ENCODE measurements at places on chromosomes 3 and 15.

- DNase-seq = no peak
These were observed 9.8 kb downstream of the CSPG5 start for GRCh38 chr3:47568901-47569300.

- DNase-seq = peak; percentile 50
These were observed 544.4 kb downstream of the ZPLD1 start for GRCh38 chr3:102979191-102979590.

DNA sequence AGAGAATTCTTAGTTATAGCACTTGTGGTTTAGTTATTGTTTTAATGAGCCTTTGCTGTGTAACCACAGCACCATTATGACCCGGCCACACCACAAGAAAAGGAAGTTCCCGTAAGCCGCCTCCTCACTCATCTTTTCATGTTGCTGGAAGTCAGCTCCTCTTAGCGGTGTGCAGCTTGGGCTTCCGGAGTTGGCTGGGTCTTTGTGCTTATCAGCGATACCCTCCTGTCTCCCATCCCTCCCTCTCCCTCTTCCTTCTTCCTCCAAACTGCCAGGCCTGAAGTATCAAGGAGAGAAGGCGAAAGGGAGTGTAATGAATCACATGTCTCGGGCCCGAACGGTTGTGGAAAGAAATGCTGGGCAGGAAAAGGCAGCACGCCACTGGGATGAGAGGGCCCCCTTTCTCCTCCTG lies 353.5 kb downstream of the MCTP2 start:
- DNase-seq = peak; percentile 3

DNA sequence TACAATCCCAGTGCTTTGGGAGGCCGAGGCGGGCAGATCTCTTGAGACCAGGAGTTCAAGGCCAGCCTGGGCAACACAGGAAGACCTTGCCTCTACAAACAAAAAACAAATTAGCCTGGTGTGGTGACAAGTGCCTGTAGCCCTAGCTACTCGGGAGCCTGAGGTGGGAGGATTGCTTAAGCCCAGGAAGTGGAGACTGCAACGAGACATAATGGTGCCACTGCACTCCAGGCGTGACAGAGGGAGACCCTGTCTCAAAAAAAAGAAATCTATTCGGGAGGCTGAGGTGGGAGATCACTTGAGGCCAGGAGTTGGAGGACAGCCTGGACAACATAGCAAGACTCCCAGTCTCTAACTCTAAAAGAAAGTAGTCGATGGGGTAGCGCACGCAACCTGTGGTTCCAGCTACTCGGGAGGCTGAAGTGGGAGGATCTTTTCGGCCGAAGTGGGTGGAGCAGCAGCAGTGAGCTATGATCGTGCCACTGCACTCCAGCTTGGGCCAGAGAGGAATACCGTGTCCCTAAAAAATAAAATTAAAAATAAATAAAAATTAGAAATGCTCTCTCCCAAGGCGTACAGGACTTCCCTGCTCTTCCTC lies 775 bp downstream of the C3orf33 start:
- DNase-seq = peak; percentile 12

- no peak for DNase-seq
These were observed 279.3 kb upstream of the LRRFIP2 start for GRCh38 chr3:37453393-37454389.

DNA sequence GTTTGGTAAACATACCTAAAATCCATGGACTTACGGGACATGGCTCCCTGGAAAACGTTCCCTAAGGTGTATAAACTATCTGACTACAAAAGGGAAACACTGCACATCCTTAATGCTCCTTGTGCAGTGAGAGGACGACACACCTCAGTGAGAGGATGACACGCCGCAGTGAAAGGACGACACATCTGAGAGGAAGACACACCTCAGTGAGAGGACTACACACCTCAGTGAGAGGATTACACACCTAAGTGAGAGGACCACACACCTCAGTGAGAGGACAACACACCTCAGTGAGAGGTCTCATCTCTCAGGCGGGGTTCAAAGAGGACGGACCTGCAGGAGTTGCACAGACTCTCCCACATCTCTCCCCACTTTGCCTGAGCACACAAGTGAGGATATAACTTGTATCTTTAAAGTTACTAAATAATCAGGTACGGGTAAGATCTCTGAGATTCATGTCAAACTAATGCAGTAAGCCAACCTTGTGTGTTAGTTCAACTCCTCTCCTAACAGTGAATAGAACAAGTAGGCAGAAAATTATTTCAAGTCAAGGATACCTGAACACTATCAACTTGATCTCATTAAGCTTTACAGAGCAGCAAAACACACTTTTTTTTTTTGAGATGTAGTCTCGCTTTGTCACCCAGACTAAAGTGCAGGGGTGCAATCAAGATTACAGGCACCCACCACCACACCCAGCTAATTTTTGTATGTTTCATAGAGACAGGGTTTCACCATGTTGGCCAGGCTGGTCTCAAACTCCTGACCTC lies 32.1 kb downstream of the HERC2 start:
- DNase-seq = no peak

- no peak for DNase-seq
These were observed 13.6 kb upstream of the TBL1XR1 start for GRCh38 chr3:177210744-177211502.

GRCh38 chr15:83422541-83422940 lies 24.6 kb upstream of the SH3GL3 start:
- no peak for DNase-seq

GRCh38 chr3:8001712-8002111 lies 499.9 kb upstream of the LMCD1 start:
- DNase-seq = no peak

DNA sequence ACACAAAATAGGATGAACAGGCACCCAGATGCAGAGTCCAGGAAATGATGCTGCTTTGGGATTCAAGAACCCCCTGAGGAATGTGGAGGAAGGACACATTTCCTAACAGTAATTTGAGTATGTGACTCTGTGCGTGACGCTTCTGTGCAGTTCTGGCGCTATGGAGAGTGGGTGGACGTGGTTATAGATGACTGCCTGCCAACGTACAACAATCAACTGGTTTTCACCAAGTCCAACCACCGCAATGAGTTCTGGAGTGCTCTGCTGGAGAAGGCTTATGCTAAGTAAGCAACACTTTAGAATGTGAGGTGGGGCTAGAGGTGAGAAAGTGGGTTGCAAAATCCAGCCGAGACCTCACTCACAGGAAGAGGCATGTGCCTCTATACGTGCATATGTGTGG lies 28.3 kb downstream of the CAPN3 start:
- DNase-seq = no peak

DNA sequence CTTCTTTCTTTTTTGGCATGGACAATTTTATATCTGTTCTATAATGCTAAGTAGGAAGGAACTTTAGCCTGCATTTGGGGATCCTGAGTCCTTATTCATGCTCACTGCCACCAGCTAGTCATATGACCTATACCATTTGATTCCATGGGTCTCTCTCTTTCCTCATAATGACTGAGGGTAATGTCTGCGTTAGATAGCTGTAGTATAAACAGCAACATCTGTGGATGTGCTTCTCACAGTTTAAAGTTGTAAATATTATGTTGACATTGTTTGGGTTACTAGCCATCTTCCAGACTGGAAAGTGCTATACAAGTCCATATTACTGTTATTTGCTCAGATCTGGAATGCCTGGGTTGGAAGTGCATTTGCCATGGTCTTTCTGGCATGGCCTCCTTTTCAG lies 274.9 kb upstream of the SEMA6D start:
- no peak for DNase-seq

DNA sequence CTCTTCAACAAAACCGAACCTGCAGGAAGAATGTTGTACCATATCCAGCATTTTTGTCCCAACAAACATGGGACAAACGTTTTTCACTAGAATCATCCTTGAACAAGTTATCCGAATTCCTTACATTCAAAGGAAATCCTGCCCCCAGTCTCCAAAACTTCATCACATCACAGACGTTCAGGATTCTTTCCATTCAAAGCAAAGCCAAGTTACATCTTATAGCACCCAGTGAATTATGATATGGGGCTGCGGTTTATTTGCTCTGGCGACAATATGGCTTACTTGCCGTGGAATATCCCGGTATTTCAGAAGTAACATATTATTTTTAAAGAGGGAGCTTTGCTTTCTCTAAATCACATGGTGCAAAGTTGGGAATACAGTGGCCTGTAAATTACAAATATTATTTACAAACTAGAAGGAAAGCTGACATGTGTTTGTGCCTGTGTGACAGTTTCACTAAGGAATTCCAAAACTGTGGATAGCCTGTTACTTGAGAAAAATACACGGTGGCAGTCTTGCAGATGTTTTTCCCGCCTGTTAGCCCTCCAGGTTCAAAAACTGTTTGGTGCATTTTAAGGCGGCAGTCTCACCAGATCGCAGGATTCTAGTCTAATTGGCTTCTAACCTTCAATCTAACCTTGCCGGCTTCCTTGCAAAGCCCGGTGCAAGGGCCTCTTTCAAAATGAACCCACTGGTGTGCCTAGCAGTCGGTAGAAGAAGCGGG lies 736 bp upstream of the MBNL1 start:
- DNase-seq = peak; percentile 77

DNA sequence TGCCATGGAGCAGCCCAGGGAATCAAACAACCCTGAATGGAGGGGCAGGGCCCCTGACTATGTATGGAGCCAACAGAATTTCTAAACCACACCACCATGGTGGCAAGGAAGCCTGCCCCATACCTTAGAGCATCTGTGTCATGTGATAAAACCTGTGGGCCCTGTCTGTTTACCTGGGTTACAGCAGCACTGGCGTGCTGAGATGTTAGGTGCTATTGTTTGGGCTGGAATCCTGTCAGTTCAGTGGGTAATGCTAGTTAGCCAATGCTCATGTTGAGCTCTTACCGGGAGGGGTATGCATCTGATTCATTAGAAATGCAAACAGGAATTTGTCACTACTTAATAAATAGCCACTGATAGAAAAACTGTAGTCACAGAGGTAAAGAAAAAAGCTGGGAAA lies 63.5 kb upstream of the ETV5 start:
- DNase-seq = no peak

DNA sequence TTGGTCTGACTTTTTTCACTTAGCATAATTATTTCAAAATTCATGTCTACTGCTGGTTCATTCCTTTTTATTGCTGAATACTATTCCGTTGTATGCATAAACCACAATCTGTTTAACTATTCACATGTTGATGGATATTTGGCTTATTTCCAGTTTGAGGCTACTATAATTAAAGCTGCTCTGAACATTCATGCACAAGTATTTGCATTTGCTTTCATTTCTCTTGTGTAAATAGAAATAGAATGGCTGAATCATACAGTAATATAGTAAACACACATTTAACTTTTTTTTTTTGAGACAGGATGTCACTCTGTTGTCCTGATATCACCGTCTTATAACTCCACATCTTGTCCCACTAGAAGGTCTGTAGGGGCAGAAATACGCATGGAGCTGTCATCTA lies 57.3 kb downstream of the NMNAT3 start:
- no peak for DNase-seq

- no peak for DNase-seq
These were observed 253.3 kb downstream of the TJP1 start for GRCh38 chr15:29568840-29569532.

- no peak for DNase-seq
These were observed 232.9 kb downstream of the MEIS2 start for GRCh38 chr15:36867436-36867835.

DNA sequence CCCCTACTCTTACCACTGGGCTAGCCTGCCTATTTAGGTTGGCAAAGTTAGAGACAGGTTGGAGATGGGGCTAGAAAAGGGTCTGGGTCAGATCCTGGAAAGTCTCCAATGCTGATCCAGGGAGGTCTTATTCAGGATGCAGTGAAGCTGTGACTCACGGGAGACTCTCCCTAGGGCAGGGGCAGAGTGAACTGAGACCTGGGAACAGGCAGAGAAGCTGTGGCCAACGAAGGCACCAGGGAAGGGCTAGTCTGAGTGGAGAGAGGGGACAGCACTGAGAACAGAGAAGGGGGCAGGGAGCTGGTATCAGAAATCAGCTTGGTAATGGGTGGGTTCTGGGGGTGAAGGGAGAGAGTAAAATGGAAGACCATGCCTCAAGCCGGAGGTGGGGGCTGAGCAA lies 2.2 kb downstream of the LTF start:
- no peak for DNase-seq

GRCh38 chr15:53710906-53711305 lies 48.6 kb downstream of the WDR72 start:
- no peak for DNase-seq

DNA sequence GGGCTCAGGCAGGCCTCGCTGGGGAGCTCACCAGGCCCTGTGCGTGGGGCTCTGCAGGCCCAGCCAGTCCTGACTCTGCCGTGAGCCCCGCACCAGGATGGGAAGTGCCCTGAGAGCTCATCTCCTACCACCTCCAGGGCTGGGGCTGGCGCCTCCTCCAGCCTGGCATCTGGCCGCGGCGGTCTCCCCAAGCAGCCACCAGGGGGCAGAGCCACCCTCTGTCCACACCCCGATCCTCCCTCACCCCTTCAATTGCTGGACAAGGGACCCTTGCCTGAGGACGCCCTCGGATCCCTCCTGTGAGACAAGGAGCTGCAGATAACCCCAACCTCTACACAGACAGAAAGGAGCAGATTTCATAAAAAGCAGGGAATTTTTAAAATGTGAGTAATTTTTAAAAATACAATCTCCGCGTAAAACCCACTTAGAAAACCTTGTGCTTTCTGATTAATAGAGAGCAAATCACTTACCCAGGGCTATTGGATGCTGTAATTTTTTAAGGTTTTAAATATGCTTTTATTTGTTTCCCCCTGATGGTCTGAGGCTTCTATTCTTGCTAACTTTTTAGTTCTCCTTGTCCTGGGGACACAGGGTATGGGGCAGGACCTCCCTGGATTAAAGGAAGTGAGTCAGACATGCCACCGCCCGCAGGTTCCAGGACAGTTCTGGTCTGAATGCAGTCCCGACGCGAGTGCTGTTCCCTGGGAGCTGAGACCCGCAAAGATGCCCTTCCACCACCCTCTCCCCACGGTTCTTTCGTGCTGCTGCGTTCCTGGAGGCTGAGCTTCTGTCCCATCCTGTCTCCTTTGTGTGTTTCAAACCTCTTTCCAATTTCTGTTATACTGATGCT lies 52.3 kb upstream of the CHRNA7 start:
- DNase-seq = peak; percentile 35

GRCh38 chr15:63449731-63450130 lies 54.7 kb upstream of the USP3 start:
- DNase-seq = no peak

DNA sequence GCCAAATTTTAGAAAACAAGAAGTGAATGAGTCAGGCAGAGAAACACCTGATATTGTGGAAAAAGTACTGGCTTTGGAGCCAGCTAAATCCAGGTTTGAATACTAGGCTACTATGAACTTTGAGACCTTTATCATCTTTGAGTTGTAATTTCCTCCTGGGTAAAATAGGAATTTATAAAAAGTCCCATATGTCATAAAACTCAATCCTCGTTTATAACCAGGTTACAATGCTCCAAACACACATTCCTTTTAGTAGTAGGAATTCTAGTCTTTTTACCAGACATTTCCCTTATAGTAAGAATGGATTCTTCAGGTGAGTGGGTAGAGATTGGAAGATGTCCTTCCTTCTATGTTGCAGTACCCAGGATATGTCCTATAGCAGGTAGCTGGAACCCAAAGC lies 16.7 kb upstream of the DPH6 start:
- no peak for DNase-seq

GRCh38 chr15:94008104-94009074 lies 223.0 kb upstream of the MCTP2 start:
- DNase-seq = peak; percentile 34

GRCh38 chr3:197283045-197283444 lies 15.4 kb downstream of the DLG1 start:
- no peak for DNase-seq

- DNase-seq = peak; percentile 61
These were observed 57.7 kb downstream of the SEMA5B start for GRCh38 chr3:122969585-122970469.

- no peak for DNase-seq
These were observed 97.8 kb downstream of the CHSY1 start for GRCh38 chr15:101153801-101154656.

Measured in fibroblast of upper back skin (primary cell).